ENCODE measurements at places on chromosomes 1 and 21. TPM values are rescaled to one million over a fixed set of nuclear protein-coding genes. Genes with fewer than 3 reads are reported as not detected.

POGK gene
- 28.7 TPM for total RNA-seq

KLHDC7A gene
- total RNA-seq: not detected

SMIM1 gene
- total RNA-seq: not detected

DNA sequence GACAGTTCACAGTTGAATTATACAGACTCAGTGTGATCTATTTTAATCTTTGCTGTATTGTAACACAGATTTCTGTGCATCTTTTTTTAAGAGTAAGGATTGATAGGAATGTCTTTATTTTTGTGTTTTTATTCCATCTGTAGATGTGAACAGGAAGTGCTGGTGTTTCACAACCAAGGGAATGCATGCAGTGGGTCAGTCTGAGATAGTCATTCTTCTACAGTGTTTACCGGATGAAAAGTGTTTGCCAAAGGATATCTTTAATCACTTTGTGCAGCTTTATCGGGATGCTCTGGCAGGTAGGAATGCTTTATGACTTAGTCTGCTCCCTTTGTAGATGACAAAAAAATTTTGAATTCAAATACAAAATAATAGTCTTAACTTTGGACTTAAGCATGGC lies 84.5 kb downstream of the CC2D1B start:
- DNase-seq: no peak

Measured in M059J (cell line).